ENCODE measurements at places on chromosomes 13 and 19.
A peak's percentile ranks its signal among the peaks of the same experiment; 100 is the strongest.

- no peak for DNase-seq
These were observed 630 bp downstream of the COQ8B start for GRCh38 chr19:40716031-40716481.

DNA sequence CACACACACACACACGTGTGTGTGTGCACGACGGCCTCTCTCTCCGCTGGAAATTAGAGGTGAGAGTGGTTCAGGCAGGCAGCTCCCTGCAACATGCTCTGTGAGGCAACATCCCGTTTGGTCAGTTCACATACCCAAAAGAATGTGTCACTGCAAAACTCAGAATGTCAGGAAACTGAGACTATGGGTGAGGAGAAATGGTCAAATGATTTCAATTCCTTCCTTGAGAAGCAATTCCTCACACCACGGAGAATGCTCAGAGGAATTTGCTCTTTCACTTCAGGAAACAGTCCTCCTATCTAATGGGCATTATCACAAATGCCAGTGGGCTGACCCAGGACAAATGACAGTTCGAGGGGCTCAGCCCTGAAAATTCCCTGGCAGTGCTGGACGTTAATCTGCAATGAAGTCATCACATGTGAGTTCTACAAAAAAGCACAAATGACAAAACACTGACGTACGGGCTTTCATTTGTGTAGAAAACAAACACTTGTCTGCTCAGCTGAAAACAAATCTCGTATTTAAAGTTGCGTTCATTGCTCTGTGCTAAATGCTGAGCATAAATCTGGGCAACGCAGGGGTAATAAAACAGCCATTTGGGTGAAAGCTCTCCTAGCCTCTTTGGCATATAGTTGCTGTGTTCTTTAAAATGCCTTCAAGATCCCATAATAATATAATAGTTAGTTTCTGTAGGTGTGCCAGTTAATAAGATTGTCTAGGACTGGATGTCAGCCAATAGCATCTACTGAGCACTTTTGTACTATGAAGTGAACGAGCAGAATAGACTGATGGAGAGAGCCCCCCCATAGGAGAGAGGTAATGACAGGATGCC lies 18.6 kb upstream of the LATS2 start:
- DNase-seq: no peak

- DNase-seq: no peak
These were observed 24.1 kb downstream of the CLEC4M start for GRCh38 chr19:7787141-7787540.

DNA sequence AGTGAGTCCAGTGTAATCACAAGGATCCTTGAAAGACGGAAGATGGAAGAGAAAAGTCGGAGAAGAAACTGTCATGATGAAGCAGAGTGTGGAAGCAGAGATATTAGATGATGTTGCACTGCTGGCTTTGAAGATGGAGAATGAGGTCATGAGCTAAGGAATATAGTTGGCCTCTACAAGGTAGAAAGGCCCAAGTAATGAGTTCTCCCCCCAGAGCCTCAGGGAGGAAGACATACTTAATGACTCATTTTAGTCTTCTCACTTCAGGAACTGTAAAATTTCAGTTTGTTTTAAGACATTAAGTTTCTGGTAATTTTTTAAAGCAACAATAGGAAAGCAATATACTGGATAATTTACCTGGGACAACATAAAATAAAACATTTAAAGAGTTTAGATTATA lies 1331.5 kb upstream of the PCDH20 start:
- no peak for DNase-seq

DNA sequence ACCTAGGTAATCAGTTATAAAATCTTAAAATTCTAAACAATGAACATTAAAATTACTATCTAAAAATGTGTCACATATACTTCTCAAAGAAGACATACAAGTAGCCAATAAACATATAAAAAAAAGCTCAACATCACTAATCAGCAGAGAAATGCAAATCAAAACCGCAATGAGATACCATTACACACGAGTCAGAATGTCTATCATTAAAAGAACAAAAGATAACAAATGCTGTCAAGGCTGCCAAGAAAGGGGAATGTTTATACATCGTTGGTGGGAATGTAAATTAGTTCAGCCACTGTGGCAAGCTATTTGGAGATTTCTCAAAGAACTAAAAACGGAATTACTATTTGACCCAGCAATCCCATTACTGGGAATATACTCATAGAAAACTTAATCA lies 310.3 kb upstream of the EDNRB start:
- DNase-seq: no peak

DNA sequence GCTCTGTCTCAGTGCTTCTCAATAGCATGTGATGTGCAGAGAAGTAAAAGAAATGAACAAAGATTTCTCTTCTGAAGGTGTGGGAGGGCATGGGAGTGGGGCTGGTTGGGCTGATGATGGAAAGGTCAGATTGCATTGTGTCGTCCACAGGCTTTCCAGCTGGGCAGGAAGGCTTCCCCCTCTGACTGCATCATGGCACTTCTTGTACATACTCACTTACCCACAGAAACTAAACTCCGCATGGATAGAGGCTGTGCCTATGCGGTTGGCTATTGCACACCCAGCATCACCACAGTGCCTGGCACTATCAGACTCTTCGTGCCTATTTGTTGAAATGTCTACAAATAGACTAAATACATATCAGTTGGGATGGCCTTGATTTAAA lies 24.4 kb upstream of the TNFSF11 start:
- DNase-seq: no peak

GRCh38 chr13:99845161-99845874 lies 126.2 kb downstream of the ZIC5 start:
- no peak for DNase-seq

DNA sequence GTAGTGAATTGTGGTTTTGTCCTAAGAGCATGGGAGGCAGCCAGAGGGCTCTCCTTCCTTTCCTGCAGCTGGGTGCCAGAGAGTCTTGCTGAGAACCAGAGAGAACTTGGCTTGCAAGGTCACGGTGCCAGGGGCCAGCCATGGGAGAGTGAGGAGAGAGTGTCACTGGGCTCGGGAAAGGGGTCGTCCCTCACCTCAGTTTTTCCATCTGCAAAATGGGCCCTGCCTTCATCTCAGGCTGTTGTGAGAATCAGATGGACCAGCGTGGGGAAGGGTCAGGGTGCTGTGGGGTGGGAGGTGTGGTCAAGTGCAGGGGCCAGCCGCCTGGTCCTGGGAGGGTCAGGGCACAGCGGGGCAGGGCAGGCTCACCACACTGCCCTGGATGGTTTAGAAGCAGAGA lies 7.3 kb downstream of the LRP3 start:
- no peak for DNase-seq

DNA sequence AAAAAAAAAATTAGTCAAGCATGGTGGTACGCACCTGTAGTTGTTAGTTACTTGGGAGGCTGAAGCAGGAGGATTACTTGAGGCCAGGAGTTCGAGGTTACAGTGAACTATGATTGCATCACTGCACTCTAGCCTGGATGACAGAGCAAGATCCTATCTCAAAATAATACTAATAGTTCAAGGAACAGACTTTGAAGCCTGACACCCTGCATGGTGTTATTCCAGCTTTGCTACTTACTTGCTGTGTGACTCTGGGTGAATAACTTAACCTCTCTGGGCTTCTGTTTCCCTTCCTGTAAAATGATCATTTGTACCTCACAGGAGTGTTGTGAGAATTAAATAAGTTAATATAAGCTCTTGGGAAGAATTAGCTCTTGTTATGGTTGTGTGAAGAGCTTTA lies 3.5 kb upstream of the FOSB start:
- DNase-seq: no peak

GRCh38 chr19:1521636-1522035 lies 2.2 kb upstream of the PLK5 start:
- DNase-seq: no peak

GRCh38 chr19:35153701-35154524 lies 622 bp upstream of the FXYD5 start:
- peak; percentile 79 for DNase-seq

- no peak for DNase-seq
These were observed 24.5 kb upstream of the CYSLTR2 start for GRCh38 chr13:48629277-48629676.

DNA sequence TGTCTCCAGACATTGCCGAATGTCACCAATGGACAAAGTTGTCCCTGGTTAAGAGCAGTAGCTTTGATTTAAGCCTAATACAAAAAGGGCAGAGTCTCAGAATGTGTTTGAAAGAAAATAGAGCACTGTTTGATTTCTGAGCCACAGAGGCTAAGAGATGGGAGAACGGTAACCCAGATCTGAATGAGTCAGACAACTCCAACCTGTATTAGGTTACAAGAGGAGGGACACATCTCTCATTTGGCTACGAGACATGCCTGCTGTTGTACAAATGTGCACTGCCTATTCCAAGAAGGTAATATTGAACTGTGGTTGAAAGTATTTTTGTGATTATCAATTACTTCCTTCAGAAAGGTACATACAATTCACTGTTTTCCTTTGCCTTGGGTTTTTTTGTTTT lies 4.9 kb upstream of the HSPH1 start:
- no peak for DNase-seq

DNA sequence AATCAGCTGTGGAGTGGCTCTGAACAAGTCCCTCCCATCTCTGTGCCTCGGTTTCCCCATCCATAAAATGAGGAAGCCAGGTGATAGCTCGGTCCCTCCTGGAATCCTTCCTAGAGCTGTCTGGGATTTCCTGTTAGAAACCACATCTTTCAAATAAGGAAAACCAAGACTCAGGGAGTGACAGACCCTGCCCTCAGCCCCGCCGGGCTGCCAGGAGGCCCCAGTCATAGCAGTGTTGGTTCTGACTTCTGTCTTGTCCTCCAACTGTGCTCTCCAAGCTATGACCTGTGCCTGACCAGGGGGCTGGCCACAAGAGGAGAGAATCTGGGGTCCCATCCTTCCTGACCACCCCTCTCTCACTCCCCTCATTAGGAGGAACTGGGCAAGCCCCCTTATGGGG lies 1.1 kb upstream of the SHD start:
- DNase-seq: no peak

DNA sequence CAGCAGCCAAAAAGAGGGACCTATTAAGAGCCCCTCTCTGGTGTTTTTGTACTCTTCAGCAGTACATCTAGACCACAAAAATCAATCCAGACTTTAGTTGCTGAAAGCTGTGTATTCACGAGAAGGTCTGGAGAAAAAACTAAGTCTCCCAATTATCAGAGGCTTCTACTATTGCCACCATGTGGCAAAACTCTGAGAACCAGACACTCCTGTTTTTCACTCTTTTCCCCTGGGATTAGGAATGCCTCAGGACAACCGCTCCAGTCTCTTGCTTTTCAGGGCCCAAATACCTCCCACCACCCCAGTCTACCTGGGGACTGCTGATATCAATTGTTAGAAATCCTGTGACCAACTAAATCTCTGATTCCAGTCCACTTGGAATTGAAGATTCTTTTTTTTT lies 30.1 kb upstream of the OBI1 start:
- DNase-seq: peak; percentile 36

DNA sequence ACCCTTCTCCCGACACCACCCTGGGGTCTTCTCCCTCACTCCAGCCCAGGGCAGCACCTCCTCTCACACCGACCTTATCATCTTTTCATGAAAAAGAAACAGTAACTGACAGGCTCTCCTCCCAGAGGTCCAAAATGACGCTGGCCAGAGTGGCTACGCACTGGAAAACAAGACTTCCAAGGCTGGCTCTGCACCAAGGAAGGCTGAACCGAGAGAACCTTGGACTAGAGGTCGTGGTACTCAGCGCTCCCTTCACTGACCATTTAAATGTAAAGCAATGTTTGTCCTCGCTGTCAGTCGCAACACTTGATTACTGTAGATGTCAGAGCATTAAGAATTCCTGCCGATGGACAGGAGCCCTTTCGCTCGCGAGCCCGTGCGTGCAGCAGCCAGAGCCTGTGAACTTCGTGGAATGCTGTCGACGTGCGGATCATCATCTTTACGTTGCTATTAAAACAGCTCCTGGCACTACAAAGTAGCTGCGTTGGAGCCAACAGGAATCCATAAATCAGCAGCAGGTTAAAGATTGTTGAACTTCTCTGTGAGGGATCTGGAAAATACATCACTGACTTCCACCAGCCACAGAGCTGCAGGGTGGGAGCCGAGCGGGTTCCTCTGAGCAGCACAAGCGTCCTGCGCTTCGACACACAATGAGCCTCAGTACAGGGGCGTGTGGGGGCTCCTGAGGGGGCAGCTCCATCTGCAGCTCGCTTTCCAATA lies 125.5 kb upstream of the MCF2L start:
- DNase-seq: no peak

GRCh38 chr19:18284712-18285360 lies 3.4 kb upstream of the JUND start:
- no peak for DNase-seq

GRCh38 chr19:2353159-2353886 lies 6.7 kb upstream of the TMPRSS9 start:
- no peak for DNase-seq

DNA sequence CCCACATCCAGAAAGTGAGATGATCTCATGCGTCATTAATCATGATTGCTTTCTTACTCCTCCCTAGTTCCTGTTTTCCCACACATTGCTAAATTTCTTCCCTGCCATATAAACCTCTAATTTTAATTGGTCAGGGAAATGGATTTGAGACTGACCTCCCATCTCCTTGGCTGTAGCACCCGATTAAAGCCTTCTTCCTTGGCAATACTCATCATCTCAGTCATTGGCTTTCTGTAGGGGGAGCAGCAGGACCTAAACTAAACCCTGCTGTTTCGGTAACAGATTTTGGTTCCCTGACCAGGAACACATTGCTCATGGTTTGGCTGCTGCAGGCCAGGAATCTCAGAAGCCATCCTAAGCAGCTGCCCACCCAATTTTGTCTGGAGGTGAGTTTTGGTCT lies 61.7 kb downstream of the SPRYD7 start:
- DNase-seq: no peak

Data from neural progenitor cell (in vitro differentiated cells).